HFFc6 (cell line): ENCODE measurements at places on chromosomes 1 and 21. TPM values are rescaled to one million over a fixed set of nuclear protein-coding genes. Genes with fewer than 3 reads are reported as not detected.

- DNase-seq = no peak
Measured at GRCh38 chr1:220421508-220421907, 106.4 kb upstream of the MARK1 start.

DNA sequence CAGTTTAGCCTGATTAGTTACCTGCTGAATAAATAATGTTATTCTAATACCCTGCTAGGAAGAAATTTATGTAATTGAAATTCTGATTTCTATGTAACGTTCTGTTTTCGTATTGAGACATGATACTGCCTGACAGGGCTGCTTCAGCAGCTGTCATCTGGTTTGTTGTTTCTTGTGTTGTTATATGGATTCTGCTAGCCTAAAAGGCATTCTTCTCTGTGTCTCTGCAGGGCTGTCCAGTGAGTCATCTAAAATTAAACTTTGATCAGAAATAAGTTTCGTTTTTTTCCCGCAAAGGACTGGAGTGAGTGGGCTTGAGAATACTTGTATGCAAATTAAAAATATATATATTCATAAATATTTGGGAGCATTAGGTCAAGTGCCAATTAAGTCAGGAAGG, 93.0 kb downstream of the DYRK1A start:
- DNase-seq = peak; percentile 57

- no peak for DNase-seq
Measured at GRCh38 chr1:108043707-108044106, 78.7 kb upstream of the VAV3 start.

- peak; percentile 44 for DNase-seq
Measured at GRCh38 chr1:12415038-12415466, 185.2 kb downstream of the VPS13D start.

DNA sequence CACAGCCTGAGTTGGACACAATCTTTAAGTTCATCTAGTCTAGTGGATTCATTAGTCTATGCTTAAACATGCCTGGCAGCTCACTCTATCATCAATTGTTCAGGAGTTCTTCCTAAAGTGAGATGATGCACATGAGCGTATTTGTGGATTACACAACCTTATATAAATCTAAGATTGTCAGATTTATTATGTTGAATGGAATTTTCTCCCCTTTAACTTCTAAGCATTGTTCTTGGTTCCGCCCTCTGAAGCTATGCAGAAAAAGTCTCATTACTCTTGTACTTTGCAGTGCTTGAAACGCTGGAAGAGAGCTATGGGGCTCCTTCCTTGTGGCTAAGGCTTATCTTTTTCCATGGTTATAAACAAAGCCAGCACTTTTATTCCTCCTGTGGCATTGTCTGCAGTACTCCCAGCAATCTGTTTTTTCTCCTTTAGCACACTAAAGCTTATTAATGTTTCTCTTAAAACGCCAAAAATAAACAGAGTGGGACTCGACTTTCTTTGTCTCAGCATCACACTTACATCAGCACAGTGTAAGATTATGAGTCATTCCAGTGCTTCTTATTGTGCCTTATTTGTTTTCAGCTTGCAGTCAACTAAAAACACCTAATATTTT, 316.8 kb upstream of the CAMK1G start:
- DNase-seq = peak; percentile 13

DNA sequence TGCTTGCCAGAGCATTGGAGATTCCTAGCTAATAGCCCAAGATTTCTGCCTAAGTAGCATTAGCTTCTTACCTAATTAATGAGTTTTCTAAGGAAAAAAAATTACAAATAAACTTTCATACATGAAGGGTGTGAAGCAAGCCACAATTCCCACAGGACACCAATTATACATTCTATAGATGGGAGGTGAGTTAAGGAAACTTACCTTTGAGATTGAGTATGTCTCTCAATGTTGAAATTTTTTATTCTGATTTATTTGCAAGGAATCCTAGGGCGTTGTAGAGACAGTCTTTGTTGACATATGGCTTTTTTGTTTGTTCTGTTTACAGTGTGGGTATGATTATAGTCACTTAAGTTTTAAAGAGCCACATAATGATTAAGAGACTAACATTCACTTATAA, 313.0 kb downstream of the RYR2 start:
- no peak for DNase-seq

DNA sequence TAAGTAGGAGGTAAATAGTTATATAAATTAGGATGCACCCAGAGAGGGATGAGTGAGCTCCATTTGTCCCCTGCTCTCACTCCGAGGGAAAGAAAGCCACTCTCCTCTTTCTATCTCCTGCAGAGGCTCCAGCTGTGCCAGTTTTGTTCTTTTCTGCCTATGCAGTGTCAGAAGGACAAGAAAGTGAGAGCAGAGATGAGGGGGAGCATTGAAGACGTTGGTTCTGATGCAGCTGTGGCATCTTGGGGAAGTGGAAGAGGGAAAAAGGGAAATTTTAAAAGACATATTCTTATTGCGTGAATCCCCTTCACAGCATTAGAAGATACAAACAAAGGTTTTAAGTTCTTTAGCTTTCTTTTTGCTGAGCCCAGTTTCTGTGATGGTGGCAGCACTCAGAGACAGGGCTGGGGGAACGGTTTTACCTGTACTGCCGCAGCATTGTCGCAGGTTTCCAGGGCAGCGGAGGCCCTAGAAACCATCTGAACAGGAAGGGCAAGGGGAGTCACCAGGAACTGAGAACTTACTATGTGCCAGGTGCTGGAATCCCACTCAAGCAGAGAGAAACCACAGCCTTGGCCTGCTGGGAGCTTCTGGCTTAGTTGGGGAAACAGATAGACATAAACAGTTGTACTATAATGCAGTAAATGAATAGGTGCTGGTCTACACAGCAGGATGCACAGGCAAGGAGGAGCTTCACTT, 44.9 kb upstream of the USP24 start:
- no peak for DNase-seq

DNA sequence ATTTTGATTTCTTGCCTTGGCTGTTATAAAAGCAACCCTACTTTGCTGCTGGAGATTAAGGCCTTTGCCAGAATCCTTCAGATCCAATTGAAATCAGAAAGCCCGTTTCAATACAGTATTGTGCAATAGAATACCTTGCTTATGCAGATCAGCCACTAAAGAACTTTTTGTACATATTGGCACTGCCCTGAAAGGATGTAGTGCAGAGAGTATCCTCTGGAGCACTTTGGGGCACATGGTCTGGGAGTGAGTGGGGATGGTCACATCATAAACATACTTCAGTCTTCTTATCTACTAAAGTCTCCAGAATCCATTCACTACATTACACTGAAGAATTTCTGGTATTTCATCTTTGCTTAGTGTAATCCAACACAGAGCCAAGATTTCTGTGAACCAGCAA, 189.0 kb downstream of the CENPF start:
- peak; percentile 21 for DNase-seq

- DNase-seq = no peak
Measured at GRCh38 chr21:45258466-45258865, 29.2 kb downstream of the POFUT2 start.

DNA sequence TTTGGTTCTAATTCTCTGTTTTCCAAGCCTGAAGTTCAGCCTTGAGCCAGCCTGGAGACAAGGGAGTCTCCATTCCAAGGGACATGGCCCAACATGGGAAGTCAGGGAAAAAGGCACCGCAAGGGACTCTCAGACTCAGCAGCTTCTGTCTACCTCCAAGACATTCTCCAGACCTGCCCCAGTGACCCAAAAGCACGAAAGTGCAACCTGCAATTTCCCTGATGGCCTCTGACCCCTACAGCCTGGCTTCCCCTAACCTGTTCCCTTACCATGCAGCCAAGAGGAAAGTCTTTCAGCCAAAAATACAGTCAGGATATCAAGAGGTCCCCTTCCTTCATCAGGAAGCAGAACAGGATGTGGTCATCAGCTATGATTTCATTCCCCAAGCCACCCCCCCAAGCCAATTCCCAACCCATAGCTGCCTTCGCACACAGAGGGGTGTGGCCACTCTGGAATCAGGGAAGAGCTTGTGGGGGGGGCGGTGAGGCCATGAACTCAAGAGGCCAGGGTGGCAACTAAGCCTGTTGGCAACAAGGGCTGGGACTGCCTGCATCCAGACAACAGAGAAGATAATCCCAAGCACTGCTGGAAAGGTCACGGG, 59.2 kb downstream of the TIAM1 start:
- DNase-seq = no peak

Gene MAP1LC3C
- not detected in 2 replicates for total RNA-seq

Gene CD53
- total RNA-seq = not detected in 2 replicates

Gene CSF3R
- total RNA-seq = not detected in 3 replicates

Gene SELENBP1
- total RNA-seq = 9.8 to 15.2 TPM (median 13.4 TPM) in 3 replicates
